Activated naive CD8-positive, alpha-beta T cell treated with anti-CD3 and anti-CD28 coated beads, Interleukin-2, amount 50 U/mL, for 24 hours (primary cell): ENCODE measurements at places on chromosomes 5 and 9.

GRCh38 chr9:120914396-120914795 is 12.2 kb downstream of the TRAF1 start:
- peak overlapping the region; percentile 91 for H3K27ac ChIP-seq
- H3K36me3 ChIP-seq, result peaks cover 92% of the 10 kb centered on the region
- peaks cover 96% of the 10 kb centered on the region for H3K4me1 ChIP-seq
- H3K27me3 ChIP-seq, result no peaks in the 10 kb centered on the region

GRCh38 chr5:79011869-79012268 is 26.8 kb upstream of the ARSB start:
- peaks cover 1% of the 10 kb centered on the region for H3K36me3 ChIP-seq
- H3K27me3 ChIP-seq, result peaks cover 19% of the 10 kb centered on the region
- no peak overlapping the region for H3K4me3 ChIP-seq
- no peak overlapping the region for H3K27ac ChIP-seq
- no peaks in the 10 kb centered on the region for H3K4me1 ChIP-seq

DNA sequence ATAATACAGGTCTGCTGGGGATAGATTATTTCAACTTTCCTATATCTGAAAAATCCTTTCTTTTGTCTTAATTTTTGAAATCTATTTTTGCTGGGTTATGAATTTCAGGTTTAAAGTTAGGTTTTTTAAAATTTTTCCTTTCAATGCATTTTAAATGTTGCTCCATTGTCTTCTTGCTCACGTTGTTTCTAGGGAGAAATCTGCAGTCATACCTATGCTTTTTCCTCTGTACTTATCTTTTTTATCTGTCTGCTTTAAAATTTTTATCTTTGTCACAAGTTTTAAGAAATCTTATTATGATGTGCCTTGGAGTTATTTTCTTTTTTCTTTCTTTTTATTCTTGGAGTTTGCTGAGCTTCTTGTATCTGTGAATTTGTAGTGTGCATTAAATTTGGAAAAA is 412.0 kb upstream of the KIF2A start:
- DNase-seq, result no peak
- H3K36me3 ChIP-seq, result no peaks in the 10 kb centered on the region
- H3K4me1 ChIP-seq, result no peaks in the 10 kb centered on the region
- H3K4me3 ChIP-seq, result no peak overlapping the region

DNA sequence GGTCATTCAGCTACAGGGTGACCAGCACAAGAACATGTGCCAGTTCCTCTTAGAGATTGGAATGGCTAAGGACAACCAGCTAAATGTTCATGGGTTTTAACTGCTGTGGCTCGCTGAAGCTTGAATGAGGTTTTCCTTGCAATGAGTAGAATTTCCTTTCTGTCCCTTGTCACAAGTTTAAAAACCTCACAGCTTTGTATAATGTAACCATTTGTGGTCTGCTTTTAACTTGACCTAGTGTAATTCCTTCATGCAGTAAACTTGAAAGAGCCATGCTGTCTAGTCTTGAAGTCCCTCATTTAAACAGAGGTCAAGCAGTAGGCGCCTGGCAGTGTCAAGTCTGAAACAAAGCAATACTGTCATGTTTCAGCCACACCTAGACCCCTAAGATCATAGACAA is 181.3 kb upstream of the DMRT1 start:
- peaks cover 31% of the 10 kb centered on the region for H3K4me1 ChIP-seq
- H3K4me3 ChIP-seq, result no peak overlapping the region
- H3K27me3 ChIP-seq, result no peaks in the 10 kb centered on the region
- no peak for DNase-seq
- H3K27ac ChIP-seq, result no peak overlapping the region

DNA sequence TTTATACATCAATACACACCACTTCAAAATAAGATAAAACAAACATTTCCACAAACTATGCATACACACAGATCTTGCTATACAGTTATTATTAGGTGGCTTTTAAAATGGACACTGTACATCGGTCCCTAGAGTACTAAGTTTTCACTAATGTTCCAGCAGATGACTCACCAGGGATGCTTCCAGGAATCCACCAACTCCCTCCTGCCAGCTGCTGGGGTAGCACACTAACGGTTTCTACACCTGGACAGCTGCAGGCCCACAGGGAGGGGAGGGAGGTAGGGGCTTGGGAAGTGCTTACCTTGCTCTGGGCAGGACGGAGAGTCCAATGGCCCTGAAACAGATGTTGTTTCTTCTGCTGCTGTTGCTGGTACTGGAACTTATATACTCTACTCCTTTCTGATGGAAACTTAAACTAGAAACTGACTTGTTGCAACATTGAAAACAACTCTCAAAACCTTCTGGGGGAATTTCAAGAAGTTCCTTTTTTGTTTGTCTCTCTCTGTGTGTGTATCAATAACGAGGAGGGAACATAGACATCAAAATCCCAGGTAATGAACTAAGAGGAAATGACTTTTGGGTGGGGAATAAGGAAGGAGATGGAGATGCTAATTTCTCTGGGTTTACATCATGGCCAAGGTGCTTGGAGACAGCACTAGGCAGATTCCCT is at the start of gene IL12B:
Gene IL12B (minus strand): TSS at position 357 of the 670 bp plus-strand sequence. CDS start 3,705 bp downstream, outside the sequence.
- peaks cover 24% of the 10 kb centered on the region for H3K4me1 ChIP-seq
- H3K4me3 ChIP-seq, result peak within 1 kb of the TSS; percentile 68
- peaks cover 6% of the 10 kb centered on the region for H3K27me3 ChIP-seq
- DNase-seq, result no peak

- H3K27ac ChIP-seq, result peak overlapping the region; percentile 96
- DNase-seq, result no peak
- H3K4me1 ChIP-seq, result peaks cover 70% of the 10 kb centered on the region
- no peaks in the 10 kb centered on the region for H3K27me3 ChIP-seq
- H3K4me3 ChIP-seq, result peak overlapping the region; percentile 80
These were observed 13.2 kb downstream of the TTC39B start for GRCh38 chr9:15293804-15294316.

DNA sequence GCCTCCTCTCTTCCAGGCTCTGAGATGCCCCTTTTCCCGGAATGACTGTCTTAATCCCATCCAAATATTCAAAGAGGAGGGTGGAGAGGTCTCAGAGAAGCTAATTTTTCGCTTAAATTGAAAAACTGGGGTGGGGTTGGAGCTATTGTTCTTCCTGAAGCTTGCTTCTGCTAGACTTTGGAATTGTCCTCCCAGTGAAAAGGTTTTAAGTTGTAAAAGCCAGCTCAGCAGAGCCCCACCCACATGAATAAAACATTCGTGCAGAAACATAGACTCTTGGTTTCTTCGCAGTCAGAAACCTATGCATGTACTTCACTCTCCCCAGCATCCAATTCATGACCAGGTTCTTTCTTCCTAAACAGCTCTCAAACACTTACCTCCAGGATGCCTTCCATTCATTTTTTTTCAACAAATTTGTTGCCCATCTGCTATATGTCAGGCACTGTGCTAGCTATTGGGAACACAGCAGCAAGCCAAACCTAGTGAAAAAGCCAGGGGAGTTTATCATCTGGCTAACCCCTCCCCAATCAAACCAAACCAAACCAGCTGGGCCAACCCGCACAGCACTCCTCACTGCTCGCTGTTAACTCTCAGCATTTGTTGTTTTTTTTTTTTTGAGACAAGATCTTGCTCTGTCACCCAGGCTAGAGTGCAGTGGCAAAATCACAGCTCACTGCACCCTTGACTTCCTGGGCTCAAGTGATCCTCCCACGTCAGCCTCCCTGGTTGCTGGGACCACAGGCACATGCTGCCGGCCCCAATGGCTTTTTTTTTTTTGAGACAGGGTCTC is 37.9 kb upstream of the OCLN start:
- DNase-seq, result no peak
- no peak overlapping the region for H3K4me3 ChIP-seq
- H3K36me3 ChIP-seq, result no peaks in the 10 kb centered on the region
- H3K27me3 ChIP-seq, result peaks cover 2% of the 10 kb centered on the region
- no peaks in the 10 kb centered on the region for H3K4me1 ChIP-seq

GRCh38 chr5:152855441-152855840 is 450.4 kb upstream of the NMUR2 start:
- no peaks in the 10 kb centered on the region for H3K36me3 ChIP-seq
- no peak overlapping the region for H3K27ac ChIP-seq
- no peaks in the 10 kb centered on the region for H3K27me3 ChIP-seq
- DNase-seq, result no peak

DNA sequence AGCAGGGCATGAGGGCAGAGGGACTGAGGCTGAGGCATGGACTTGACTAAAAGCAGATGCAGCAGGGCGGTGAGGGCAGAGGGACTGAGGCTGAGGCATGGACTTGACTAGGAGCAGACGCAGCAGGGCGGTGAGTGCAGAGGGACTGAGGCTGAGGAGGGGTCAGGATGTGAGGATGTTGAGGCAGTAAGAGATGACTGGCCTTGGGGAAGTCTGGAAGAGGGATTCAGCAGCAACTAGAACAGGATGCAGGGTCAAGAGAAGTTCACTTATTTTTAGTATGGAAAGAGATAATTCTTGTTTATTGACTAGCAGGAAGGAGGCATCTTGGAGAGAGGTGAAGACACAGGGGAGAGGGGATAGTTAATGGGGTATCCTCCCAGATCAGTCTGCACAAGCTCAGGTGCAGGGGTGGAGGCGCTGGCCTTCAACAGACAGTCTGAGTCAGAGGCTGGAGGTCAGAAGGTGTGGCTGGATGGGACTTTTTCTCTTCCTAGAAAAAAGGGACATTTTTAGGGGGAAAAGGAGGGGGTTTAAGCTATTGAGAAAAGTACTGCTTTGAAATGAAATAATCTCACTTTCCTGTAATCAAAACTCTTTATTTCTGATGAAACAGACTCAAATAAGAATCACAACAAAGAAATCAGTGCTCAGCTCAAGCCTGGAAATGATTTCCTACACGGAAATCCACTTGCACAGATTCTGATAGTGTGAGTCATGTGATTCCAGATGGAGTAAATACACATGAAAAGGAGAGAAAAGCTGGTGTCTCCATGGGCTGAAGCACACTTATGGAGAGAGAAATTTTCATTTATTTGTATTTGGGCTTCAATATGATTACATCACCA is 130.9 kb downstream of the PALM2AKAP2 start:
- H3K27me3 ChIP-seq, result no peaks in the 10 kb centered on the region
- no peak overlapping the region for H3K4me3 ChIP-seq
- H3K27ac ChIP-seq, result no peak overlapping the region
- no peak for DNase-seq

GRCh38 chr5:176180339-176180738 is 57.9 kb upstream of the SIMC1 start:
- no peak overlapping the region for H3K4me3 ChIP-seq
- H3K36me3 ChIP-seq, result no peaks in the 10 kb centered on the region
- no peaks in the 10 kb centered on the region for H3K4me1 ChIP-seq
- no peak for DNase-seq
- H3K27ac ChIP-seq, result no peak overlapping the region

DNA sequence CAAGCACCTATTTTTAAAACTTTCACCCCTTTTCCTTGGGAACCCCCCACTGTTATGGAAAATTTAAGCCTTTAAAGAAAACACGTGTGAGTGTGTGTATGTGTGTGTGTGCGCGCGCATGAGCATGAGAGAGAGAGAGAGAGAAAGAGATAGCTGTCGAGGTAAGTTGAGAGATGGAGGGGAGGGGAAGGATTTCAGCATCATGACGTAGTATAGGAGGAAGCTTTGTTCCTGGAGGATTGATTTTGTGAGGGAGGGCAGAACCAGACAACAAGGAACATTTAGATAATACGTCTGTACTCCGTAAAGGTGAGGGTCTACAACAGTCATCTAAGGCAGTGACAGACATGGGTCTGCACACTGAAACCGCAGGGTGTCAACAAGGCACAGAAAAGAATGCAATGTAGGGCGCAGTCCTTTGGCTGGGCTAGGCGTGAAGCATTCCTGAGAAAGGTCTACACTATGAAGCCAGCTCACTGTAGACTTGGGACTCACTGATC is 227.7 kb downstream of the SMARCA2 start:
- peaks cover 15% of the 10 kb centered on the region for H3K4me1 ChIP-seq
- no peak for DNase-seq
- H3K27ac ChIP-seq, result peak overlapping the region; percentile 4
- peak overlapping the region; percentile 70 for H3K4me3 ChIP-seq

DNA sequence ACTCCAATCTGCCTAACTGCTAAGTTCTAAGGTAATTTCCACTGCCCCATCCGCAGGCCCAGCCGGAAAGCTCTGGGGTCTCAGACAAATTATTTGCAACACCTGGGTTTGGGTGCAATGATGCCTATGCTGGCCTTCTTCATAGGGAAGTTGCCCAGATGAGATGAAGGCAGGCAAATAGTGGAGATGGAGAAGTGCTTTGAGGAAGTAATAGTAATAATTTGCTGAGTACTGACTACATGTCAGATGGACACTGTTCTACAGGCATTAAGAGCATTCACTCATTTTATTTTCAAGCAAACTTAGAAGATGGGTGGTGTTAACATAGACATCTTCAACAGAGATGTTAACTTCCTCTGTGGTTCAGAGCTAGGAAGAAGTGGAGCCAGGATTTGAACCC is 3.8 kb downstream of the PCDH12 start:
- no peak overlapping the region for H3K27ac ChIP-seq
- H3K36me3 ChIP-seq, result no peaks in the 10 kb centered on the region
- no peak for DNase-seq
- peaks cover 25% of the 10 kb centered on the region for H3K4me1 ChIP-seq
- H3K4me3 ChIP-seq, result no peak overlapping the region

- H3K4me3 ChIP-seq, result no peak overlapping the region
- H3K27me3 ChIP-seq, result no peaks in the 10 kb centered on the region
- peaks cover 3% of the 10 kb centered on the region for H3K4me1 ChIP-seq
- H3K27ac ChIP-seq, result no peak overlapping the region
These were observed 51.2 kb downstream of the MRPS27 start for GRCh38 chr5:72268753-72269410.

DNA sequence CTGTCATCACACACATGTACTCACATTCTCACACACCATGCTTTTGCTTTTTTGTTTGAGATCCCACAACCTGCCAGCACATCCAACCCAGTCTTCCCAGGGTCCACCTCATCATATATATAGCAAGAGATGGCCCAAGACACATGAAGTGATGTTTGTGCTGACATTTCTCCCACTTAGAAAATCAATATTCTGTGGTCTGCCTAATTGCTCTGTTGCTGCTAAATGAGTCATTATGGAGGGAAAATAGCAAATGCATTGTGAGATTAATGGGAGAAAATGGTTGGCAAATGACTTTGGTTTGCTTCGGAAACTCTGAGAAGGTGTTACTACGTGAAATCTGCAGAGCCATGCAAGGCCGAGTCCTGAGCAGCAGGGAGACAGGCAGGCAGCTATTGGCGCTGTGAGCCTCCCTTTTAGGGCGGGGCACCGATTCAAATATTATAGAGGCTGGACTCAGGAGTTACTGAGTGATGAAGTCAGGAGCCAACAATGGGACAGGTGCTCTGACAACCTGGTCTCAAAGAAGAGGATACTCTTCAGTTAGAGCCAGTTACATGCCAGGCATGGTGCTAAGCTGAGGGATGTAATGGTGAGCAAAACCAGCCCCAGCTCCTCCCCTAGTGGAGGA is 62.8 kb downstream of the DAB2IP start:
- peaks cover 2% of the 10 kb centered on the region for H3K27me3 ChIP-seq
- H3K36me3 ChIP-seq, result no peaks in the 10 kb centered on the region
- no peaks in the 10 kb centered on the region for H3K4me1 ChIP-seq
- H3K4me3 ChIP-seq, result no peak overlapping the region
- DNase-seq, result no peak
- no peak overlapping the region for H3K27ac ChIP-seq

DNA sequence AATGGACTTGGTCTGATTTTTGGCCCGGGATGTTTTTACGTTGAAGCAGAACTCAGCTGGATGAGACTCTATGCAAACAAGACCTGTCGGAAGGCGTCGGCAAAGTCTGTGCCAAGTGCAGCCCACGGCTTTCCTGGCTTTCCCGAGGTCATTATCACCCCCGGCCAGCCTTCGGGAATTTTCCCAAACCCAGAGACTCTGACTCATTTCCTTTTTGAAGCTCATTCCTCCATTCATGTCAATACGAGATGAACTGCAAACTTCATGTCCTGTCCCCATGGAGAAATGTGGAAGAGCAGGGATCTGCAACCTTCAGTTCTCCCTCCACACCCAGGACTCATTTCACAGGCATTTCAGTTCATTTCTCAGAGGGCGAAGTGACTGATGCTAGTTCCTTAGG is 95.3 kb downstream of the IRX2 start:
- no peak overlapping the region for H3K27ac ChIP-seq
- DNase-seq, result no peak
- H3K4me1 ChIP-seq, result no peaks in the 10 kb centered on the region
- no peaks in the 10 kb centered on the region for H3K36me3 ChIP-seq
